DMS53 (cell line): ENCODE measurements at places on chromosomes 4 and X.

DNA sequence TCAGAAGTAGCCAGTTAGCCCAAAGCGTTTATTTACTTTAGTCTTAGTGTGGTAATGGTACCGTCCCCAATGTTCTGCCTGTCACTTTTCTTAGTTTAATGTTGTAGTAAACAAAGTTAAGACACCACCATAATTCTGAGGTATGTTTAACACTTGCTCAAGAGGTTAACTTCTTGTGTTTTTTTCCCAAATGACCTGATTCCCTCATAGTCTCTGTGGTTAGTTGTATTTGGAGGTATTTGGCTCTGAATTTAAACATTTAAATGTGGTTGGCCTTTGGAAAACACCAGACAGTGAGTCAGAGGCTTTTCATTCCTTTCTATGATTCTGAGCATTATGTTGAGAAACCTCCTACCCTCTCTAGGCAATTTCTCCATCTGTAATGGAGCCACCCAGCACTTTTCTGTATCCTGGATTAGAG is 47.9 kb downstream of the CXCL1 start:
- DNase-seq: no peak

DNA sequence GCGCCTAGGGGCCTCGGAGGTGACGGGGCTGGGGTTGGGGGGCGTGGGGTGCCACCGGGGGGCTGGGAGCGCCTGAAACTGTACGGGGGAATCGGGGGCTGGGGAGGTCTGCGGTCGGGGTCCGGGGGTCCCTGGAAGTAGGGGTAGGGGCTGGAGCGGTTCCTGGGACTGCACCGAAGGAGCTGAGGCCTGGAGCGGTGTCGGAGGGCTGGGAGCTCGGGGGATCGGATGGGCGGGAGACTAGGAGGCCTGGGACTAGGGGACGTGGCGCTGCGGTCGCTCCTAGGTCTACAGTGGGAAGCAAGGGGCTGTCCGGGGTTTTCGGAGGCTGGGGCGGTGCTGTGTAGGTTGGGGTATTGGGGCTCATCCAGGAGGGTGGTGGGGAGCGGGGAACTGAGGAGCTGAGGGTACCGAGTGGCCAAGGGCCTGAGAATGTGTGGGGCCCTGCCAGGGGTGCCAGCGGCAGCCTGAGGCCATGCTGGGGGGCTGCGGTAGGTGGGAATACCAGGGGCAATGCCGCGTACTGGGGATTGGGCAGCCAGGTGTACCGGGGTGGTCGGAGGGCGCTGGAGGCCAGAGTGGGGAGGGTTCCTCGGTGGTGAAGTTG is 562 bp downstream of the AKAP17A start:
- no peak for DNase-seq

DNA sequence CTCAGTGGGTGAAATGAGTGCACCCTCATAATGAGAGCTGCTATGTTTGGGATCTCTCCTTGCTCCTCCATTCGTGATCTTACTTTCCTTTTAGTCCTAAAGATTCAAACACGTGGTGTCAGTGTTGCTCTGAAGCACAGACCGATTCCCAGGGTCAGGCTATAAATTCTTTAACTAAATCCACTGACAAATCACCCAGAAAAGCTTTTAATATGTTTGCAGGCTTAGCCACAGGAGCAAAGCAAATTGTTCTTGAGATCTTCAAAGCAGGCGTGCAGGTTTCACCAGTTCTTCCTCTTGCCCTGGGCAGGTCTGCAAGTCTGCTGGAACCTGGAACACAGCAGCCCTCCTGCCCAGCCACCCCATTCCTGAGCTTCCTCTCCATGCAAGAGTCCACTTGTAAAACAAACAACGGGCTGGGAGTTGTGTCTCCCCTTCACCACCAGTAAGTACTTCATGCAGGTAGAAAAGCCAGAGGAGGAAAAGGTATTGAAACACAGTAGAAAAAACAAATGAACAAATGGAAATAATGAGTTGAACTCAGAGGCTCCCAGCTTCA is 70.1 kb upstream of the ENPP6 start:
- peak; percentile 77 for DNase-seq

GRCh38 chr4:145277011-145277410 is 96.6 kb upstream of the OTUD4 start:
- DNase-seq: no peak

GRCh38 chr4:108834835-108835384 is 72.1 kb upstream of the ETNPPL start:
- peak; percentile 64 for DNase-seq

DNA sequence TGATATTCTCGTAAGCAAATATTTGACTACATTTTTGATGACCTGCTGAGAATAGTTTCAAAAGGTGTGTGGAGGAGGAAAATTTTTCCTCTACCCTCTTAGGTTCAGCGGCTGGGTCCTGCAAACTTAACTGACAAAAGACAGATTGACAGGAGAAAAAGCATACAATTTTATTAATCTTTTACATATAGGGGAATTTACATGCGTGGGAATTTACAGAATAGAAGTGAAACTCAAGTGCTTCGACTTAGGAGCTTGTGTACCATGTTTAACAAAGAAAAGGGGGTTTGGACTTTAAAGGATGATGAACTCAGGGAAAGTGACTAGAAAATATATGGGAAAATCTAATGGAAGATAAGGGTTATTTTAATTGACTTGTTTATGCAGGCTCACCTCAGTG is 2.5 kb downstream of the HERC6 start:
- DNase-seq: no peak

DNA sequence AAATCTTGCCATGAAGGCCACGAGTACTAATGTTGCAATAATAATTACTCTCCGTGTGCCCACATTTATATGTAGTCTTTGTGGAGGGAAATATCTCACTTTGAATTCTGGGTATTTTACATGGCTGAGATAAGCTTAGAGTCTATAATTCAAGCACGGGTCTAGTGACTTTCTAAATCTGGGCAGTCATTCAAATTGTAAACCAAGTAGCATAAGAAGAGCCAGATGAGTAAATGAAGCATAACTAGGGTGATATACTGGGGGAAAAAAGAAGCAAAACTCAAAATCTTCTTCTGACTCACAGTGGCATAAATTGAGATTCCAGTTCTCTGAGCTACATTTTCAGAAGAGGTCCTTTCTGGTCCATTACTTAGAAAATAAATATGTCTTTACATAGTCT is 53.0 kb downstream of the MAPK10 start:
- DNase-seq: no peak

DNA sequence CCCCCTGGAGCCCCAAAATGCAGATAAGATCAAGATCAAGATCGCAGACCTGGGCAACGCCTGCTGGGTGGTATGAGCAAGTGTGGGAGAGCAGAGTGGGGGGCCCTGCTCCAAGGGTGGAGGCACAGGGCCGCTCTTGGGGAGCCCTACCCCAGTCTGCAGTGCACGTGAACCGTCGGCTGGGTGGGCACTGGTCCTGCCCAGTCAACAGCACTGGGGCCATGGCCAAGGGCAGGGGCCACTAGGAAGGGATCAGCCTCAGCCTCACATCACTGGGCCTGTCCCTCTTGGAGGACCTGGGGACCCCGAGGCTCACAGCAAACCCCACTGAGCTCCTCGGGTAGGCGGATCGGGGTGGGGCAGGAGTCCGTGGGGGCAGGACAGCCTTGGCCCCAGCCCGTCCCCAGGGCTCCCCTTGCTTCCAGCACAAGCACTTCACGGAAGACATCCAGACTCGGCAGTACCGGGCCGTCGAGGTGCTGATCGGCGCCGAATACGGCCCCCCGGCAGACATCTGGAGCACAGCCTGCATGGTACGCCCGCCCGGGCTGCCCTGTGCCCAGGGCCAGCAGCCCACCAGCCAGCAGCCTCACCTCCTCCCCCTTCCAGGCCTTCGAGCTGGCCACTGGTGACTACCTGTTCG is 3.6 kb downstream of the SRPK3 start:
- no peak for DNase-seq

DNA sequence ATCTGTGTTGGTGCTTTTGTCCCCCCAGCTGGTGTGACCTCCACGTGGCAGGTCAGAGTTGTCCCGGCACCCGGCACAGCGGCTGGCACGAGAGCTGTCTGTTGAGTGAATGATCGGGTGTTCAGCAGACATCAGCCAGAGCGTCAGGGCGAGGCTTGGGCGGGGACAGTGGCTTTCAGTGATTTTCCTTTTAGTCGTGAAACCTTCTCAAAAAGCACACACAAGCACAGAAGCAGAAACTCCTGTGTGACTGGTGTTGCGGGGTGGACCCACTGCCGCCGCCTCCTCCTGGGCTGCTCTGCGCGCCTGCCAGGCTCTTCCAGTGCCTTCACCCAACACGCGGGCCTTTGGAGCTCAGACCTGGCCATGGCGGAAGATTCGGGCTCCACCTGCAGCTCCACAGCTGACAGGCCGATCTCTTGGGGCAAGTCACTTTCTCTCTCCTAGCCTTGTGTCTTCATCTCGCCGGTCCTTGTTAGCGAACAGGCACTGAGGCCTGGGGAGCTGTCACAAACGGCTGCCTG is 51.4 kb upstream of the HGFAC start:
- no peak for DNase-seq

DNA sequence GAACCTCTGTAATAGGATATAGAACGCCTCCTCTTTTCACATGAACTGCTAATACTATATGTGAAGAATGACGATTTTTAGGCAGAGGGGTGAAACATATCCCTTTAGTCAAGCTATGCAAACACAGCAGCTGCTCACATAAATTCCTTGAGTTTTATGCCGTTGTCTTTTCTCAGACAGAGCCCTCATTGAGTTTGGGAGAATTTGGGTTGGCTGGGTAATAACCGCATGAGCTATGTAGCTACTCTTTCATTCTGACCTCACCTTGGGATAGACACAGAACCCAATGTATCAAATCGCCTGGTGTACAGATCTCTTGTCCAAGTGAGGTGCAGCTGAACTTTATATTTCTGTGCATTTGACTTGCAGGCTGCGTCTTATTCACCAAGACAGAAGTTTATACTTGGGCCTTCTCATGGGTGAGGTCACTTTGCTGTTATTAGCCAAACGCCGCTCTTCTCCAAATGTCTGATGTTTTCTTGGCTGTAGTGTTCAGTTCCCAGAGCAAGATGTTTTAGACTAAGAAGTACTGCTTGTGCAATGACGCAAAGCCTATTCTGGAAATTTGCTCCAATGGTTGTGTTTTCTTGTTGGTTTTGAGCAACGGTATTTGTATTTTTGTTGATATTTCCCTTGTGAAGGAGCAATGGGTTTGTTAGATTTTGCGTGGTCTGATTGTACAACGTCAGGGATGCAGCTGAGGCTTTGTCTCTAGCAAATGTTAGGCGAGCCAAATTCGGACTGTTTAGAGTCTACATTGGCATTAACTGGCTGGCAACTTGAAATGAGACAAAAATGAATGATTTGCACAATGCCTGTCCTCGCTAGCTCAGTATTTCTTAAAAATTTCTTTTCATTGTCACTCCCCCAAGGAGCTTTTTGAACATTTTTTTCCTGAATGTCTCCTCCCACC is 11.2 kb upstream of the SPARCL1 start:
- no peak for DNase-seq

- no peak for DNase-seq
Measured at GRCh38 chr4:37477126-37477525, 209.1 kb downstream of the RELL1 start.

DNA sequence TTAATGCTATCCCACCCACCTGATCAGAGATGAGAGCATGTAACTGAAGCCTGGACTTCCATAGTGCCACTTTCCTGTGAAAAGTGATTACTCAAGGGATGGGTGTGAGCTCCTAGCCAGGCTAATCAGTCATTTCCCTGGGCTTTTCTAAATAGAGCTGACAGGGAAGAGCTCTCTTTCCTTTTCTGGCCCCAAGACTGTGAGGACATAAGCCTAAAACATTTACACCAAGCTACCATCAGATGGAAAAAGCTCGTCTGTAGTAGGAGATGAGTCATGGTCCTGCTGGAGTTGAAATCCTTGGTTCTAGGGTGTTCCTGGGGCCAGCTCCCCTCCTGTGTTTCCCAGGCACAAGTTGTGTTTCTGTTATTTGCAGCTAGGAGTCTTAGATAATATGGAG is 52.4 kb upstream of the NDP start:
- DNase-seq: peak; percentile 8

DNA sequence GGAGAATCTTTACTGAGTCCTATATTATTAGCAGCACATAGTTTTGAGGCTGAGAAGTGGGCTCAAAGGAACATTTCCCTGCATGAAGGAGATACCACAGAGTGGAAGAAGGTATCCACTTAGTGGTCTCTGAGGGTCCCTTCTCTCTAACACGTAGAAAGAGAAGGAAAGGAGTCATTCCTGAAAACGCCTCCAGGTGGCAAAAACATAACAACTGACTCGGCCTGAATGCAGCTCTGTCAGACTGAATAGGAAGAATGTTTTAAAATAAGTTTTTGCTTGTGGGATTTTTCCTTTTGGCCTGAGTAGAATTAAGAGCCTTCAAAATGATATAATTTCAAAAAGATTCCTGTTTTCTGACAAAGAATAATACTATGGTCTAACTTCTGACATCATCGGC is 23.3 kb downstream of the RPGR start:
- DNase-seq: peak; percentile 8

GRCh38 chr4:154559494-154560418 is 3.1 kb upstream of the FGB start:
- peak; percentile 84 for DNase-seq

DNA sequence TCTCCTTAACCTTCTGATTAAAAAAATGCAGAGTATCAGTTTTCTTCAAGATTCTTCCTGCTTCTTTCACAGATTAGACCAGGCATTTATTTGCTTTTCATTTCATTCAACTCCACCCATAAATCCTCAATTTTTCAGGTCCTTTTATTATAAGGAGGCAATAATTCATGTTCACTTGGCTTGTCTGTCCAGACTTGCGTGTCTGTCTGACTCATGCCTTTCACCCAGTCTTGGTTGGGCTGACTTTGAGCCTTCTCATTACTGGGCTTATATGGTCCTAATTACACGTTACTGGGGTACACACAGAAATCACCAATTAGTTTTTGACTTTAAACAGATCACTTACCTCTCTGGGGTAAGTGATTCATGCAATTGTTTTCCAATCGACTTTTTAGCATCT is 48.8 kb upstream of the GALNT7 start:
- no peak for DNase-seq

GRCh38 chr4:142572071-142572470 is 274.0 kb downstream of the INPP4B start:
- no peak for DNase-seq

DNA sequence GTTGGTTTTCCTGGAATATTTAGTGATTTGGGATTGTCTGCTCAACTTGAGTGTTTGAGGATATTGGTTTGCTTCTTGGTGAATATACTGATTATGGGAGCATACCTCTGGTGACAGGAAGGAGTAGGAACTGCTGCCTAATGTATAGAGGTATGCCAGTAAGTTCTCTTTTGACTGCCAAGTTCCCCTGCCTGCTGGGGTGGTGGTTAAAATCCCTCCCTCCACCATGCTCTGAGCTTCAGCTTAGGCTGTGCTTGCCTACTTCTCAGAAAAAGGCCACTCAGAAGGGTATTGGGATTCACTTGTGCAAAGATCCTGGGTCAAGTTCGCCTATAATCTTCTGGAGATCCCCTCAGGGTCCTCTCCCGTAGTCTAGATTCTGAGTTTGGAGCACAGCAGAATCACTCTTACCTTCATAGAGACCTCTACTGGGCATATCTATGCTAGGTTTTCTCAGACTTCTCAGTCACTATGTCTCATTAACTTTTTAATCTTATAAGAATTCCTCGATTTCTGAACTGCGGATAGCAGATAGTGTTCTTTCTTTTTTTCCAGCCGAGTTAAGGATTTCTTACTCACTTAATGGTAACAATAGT is 44.7 kb upstream of the DCK start:
- DNase-seq: no peak

- DNase-seq: peak; percentile 39
Measured at GRCh38 chr4:36363024-36363423, 81.6 kb downstream of the DTHD1 start.
